RCC 7860 (cell line): ENCODE measurements at places on chromosomes 1 and 21.

- DNase-seq = no peak
These were observed 4.1 kb downstream of the HHIPL2 start for GRCh38 chr1:222543817-222544216.

DNA sequence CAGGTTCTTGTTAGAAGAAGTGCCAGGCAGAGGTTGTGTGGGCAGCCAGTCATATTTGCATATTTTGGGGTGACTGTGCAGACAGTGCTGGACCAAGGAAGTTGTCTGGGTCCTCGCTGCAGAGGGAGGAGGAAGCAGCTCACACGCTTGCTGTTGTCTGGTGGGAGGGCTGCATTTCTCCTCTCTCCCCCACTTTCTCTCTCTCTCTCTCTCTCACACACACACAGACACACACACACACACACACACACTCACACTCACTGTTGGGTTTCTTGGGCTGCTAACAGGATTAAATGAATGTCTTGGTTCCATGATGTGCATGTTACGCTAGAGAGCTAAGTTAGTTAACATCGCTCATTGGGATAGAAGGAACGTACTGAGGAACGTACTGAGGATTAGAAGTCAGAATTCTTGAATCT, 72.9 kb downstream of the AGPAT3 start:
- no peak for DNase-seq

DNA sequence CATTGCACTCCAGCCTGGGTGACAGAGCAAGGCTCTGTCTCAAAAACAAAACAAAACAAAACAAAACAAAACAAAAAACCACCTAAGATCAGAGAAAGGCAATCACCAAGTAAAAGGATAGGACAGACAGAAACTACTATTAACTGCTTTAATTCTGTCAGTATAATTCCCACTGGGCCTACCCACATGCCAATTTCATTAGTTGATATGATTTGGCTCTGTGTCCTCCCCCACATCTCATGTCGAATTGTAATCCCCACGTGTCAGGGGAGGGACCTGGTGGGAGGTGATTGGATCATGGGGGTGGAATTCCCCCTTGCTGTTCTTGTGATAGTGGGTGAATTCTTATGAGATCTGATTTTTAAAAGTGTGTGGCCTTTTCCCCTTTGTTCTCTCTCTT, 27.2 kb upstream of the CAPZB start:
- DNase-seq = no peak

DNA sequence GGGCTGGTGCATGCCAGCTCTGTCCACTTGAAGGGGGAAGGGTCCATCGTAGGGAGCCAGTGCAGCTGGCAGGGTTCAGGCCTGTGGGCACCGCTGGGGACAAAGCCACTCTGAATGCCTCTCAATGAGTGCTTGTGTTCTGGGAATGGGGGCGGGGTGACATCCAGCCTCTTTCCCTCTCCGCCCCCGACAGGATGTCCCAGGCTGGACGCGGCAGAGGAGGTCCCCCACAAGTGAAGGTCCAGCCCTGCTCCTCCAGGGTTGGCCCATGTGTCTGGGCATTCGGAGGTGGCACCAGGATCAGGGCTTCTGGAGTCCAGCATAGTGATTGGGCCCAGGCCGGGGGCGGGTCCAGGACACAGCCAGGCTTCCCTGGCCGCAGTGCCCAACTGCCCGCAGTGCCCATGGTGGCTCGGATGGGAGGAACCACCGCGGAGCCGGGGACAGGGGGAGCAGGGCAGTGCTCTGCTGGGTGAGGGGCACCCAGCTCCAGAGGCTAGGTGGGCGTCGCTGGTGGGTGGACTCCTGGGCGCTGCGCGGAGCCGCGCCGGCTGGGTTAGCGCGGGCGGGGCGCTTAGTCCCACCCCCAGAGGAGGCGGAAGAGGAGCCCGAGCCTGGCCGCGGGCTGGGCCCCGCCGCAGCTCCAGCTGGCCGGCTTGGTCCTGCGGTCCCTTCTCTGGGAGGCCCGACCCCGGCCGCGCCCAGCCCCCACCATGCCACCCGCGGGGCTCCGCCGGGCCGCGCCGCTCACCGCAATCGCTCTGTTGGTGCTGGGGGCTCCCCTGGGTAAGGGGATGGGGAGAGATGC, at the start of gene SHISA4:
Gene SHISA4, plus strand, starts transcription at position 617 of the 808 bp plus-strand sequence. Its CDS starts 97 bp downstream, at position 714.
- DNase-seq = peak; percentile 62

GRCh38 chr1:168408539-168408865, 127.8 kb downstream of the TBX19 start:
- peak; percentile 30 for DNase-seq

GRCh38 chr1:99956755-99957154, 13.0 kb upstream of the SLC35A3 start:
- DNase-seq = no peak

GRCh38 chr1:204380293-204380831, 20.6 kb upstream of the PLEKHA6 start:
- no peak for DNase-seq

DNA sequence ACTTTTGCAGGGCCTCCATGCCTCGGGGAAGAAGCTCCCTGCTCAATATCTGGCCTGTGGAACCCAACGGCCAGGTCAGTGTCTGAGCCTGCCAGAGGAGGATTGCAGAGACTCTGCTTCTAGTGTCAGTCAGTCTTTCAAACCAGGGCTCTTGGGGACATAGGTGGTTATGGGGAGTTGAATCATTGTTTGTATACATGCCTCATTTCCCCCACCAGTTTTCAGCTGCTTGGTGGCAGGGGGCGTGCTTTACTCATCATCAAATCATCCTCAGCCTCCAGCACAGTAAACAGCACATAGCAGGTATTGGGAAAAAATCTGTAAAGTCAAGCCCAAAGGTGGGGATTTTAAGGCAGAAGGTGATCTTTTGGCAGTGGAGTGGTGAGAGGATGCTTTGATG, 17.4 kb upstream of the FAM89A start:
- no peak for DNase-seq

GRCh38 chr1:155729031-155729898, 40.4 kb downstream of the DAP3 start:
- DNase-seq = peak; percentile 35

DNA sequence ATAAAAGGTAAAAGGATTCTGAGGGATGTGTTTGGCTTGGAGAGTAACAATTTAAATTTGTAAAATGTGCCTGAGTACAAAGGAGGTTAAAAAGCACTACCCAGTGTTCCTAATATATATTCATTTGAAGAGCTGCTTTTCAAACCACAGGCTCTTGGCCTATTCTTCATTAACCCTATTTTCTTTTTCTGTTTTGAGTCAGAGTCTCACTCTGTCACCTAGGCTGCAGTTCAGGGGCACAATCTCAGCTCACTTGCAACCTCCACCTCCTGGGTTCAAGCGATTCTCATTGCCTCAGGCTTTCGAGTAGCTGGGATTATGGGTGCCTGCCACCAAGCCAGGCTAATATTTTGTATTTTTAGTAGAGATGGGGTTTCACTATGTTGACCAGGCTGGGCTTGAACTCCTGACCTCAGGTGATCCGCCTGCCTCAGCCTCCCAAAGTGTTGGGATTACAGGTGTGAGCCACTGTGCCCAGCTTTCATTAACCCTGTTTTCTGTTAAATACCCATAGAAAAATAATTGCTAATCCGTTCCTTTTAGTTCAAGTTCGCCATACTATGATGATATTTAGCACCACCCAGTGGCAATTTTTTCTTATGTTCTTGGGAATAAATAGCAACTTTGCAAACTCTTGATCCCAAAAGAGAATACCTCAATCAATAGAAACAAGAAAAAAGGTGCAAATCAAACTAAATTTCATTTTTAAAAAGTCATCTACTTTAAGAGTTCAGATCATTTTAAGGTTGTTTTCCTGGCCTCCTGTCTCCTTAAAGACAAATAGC, 30.5 kb downstream of the ZBTB8OS start:
- no peak for DNase-seq

GRCh38 chr1:107963008-107963407, 2.0 kb downstream of the VAV3 start:
- DNase-seq = no peak

DNA sequence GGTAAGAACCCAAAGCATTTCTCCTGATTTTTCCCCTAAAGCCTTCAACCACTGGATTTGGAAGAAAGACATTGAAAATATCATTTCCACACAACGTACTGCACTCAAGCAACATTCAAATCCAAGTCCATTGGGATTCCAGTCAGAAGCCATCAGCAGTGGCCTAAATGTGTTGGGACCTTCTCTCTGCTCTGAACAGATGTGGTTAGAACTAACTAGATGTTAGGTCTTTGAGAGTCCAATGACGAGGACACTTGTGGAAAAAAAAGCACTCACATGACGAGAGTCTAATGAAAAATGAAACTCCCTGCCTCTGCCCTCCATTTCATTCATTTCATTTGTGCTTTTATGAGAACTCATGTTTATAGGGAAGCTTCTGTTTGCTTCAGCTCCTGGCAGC, 382.3 kb downstream of the SIPA1L2 start:
- no peak for DNase-seq

DNA sequence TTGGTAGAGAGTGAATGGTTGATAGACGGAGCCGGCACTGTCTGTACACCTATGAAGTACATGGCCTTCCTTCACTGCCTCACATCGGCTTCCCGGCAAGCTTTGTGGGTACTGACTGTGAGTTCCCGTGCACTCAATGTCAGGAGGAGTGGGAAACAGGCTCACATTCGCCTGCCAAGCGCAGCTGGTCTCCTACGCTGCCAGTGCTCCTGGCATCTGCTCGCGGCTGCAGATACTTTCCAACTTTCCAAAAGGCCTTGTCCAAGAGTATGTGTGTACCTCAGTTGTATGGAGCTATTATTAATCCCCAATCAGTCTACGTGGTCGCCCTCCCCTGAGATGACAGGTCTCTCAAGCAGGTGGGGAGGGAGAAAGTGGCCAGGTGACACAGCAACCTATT, 180.8 kb downstream of the ZSCAN20 start:
- DNase-seq = no peak

- DNase-seq = no peak
These were observed 20.0 kb upstream of the ADARB1 start for GRCh38 chr21:45054227-45054926.

GRCh38 chr1:96643519-96643918, 78.1 kb upstream of the PTBP2 start:
- DNase-seq = no peak

DNA sequence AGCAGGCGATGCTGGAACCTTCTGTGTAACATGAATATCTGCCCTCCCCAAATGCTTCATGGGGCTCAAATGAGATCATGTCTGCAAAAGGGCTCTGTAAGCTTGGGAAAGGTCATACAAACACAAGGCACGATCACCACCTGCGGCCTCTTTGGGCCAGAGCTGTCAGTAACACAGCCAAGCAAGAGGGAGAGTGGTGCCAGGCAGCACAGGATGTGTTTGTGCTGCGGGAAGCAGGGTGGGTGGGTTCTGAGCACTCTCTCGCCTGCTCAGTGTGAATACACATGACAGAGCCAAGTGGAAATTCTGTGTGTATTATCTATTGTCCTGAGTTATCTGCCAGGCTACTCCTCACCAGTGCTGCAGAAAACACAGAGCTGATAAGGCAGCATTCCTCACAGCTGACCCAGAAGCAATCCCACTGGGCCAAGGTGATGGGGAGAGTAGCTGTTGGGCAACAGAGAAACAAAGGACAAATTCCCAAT, 101.2 kb downstream of the LAMC2 start:
- no peak for DNase-seq

- no peak for DNase-seq
These were observed 14.7 kb downstream of the CD46 start for GRCh38 chr1:207766569-207766968.

DNA sequence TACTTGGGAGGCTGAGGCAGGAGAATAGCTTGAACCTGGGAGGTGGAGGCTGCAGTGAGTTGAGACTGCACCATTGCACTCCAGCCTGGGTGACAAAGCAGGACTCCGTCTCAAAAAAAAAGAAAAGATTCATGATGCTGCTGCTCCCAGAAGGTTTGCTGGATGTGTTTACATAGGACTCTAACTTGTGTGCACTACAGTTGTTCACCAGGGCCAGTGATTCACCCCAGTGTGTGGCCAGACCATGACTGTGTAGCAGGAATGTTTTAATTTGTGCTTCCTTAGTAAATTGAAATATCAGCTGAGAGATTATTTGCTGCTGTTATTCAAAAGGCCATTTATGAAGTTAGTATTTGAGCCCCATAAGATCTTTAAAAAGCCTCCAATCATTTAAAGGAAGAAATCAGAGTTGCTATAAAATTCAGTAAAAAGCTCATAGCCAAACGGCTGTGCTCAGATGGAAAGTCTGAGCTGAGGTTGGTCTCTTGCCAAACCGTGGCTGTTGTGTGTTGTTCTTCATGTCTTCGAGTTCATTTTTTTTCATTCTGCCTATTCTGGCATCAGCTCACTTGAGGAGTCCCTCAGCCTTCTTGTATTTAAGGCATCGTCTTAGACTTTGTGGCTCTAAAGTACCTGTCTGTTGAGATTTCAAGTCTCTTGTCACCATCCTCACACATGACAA, 18.1 kb upstream of the PGD start:
- peak; percentile 61 for DNase-seq

- DNase-seq = peak; percentile 26
These were observed 12.0 kb upstream of the RHBG start for GRCh38 chr1:156356875-156357534.

- DNase-seq = peak; percentile 76
These were observed 22.4 kb downstream of the DEGS1 start for GRCh38 chr1:224205438-224205840.

DNA sequence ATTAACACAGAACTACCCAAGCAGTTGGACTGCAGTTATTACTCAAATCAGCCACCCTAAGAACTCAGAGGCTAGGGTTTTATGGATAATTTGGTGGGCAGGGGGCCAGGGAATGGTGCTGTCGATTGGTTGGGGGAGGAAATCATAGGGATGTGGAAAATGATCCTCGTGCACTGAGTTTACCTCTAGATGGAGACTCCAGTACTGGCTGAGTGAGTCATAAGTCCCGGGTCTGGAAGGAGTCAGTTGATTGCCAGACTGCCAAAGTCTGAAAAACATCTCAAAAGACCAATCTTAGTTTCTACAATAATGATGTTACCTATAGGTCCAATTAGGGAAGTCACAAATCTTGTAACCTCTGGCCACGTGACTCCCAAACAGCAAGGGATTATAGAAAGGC, 257.5 kb upstream of the PRMT6 start:
- no peak for DNase-seq

DNA sequence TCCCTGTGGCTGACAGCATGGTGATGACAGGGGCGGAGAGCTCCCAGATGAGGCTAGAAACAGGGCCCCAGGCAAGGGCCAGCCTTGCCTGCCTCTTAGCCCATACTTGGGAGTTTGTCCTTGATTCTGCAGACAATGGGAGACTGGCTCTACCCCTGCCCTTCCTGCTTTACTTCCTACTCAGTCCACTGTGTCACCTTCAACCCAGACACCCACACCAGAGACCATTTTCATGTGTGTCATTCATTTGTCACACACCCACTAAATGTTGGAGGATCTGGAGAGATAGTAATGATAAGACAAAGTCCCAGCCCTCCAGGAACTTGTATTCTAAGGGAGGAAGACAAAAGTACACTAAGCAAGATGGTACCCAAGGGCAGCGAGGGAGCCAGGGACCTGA, 43.7 kb downstream of the SYT6 start:
- no peak for DNase-seq

- no peak for DNase-seq
These were observed 838 bp upstream of the RSRP1 start for GRCh38 chr1:25247829-25248754.

DNA sequence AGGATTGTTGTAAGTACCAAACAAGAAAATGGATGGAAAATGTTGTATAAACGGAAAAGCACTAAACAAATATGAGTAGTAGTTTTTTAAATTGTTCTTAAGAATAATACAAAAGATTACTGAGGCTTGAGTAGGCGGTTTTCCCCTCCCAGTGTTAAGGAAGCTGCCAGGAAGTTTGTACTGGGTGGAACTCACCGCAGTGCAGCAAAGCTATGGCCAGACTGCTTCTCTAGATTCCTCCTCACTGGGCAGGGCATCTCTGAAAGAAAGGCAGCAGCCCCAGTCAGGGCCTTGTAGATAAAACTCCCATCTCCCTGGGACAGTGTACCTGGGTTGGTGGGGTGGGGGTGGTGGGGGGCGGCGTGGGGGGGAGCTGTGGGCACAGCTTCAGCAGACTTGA, 58.7 kb downstream of the XCL2 start:
- DNase-seq = no peak
